Right lobe of liver (tissue), 6 donors: ENCODE measurements at places on chromosomes 1 and 21.

DNA sequence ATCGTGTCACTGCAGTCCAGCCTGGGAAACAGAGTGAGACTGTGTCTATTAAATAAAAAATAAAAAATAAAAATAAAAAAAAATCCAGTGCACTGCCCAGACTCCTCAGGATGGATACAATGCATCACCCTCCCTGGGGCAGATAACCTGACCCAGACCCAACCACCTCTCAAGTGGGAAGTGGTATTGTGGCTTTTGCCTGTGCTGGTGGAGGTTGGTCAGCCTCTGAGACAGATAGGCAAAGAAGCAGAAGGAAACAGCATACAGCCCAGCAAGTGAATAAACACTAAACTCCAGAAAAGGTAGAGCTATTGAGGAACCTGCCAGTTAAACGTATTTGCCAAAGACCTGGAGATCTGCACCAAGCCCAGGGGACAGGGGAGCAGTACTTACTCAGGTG is 22.0 kb downstream of the HHIPL2 start:
- no peak overlapping the region for H3K4me3 ChIP-seq
- DNase-seq: no peak
- H3K4me1 ChIP-seq: peaks cover 5% of the 10 kb centered on the region
- H3K27ac ChIP-seq: no peak overlapping the region

GRCh38 chr1:39919545-39919944 is 17.8 kb upstream of the MYCL start:
- no peaks in the 10 kb centered on the region for H3K36me3 ChIP-seq
- no peak overlapping the region for H3K4me3 ChIP-seq
- no peak for DNase-seq
- H3K27me3 ChIP-seq: no peaks in the 10 kb centered on the region
- no peaks in the 10 kb centered on the region for H3K4me1 ChIP-seq

DNA sequence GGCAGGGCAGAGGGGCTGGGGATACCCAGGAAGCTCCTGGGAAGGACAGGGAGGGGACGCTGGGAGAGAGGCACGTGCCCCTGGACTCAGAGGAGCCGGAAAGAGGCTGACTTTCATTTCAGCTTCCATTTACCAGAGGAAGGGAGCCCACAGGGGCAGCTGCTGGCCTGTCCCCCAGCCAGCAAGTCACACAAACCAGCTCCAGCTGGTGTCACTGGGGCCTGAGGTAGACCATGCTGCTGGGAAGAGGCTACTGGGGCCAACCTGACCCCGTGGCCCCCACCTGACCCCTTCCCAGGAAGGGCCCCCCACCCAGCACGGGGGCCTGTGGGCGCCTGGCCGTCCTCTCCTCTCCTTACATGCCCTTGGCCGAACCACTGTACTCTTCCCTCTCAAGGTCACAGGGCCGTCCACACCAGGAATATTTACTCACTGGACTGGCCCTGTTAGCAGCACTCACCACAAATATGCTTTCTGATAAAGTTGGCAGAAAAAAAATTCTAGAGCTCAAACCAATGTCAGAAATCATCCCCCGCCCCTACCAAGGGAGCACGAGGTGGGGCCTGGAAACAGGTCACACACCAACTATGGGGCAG is 110.5 kb downstream of the CASZ1 start:
- no peaks in the 10 kb centered on the region for H3K36me3 ChIP-seq
- peak overlapping the region; percentile 50 for H3K27ac ChIP-seq
- no peaks in the 10 kb centered on the region for H3K27me3 ChIP-seq
- H3K4me1 ChIP-seq: no peaks in the 10 kb centered on the region
- H3K4me3 ChIP-seq: no peak overlapping the region

DNA sequence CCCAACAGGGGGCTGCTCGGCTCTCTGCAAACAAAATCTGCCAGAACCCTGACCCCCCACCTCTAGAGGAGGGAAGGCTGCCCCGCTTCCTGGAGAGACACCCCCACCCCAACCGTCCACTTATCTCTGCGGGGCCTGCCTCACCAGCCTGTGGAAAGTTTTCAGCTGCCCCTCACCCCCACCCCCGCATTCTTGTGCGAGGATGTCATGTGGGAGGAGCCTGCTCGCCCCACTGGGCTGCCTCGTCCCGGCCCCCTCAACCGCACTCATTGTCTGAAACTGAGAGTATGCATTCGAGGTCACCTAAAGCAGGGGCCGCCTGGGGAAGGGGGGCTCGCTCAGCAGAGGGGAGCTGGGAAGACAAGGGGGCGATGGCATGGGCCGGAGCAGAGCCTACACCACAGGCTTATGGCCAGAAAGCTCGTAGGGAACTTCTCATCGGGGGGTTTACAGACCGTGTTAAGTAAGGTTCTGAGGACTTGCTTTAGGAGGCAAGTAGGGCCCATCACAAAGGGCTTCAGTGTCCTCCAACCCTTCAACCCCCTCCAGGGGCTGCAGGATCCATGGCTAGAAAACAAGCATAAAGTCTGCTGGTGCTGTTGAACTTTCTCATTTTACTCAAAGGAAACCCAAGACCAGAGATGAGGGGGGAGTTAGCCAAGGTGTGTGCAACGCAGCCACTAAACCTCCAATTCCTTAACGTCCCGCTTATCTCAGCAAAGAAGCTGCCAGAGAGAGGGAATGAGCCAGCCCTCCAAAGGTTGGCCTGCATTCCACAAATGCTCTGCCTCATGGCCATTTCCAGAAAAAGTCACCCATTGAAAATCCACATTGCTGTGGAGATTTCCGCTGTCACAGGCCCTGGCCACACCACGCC is 9.4 kb downstream of the EPHA2 start:
- H3K4me1 ChIP-seq: peaks cover 43% of the 10 kb centered on the region
- peak overlapping the region; percentile 46 for H3K4me3 ChIP-seq
- peak overlapping the region; percentile 84 for H3K27ac ChIP-seq
- peak; percentile 72 for DNase-seq
- H3K36me3 ChIP-seq: peaks cover 17% of the 10 kb centered on the region
- no peaks in the 10 kb centered on the region for H3K27me3 ChIP-seq

DNA sequence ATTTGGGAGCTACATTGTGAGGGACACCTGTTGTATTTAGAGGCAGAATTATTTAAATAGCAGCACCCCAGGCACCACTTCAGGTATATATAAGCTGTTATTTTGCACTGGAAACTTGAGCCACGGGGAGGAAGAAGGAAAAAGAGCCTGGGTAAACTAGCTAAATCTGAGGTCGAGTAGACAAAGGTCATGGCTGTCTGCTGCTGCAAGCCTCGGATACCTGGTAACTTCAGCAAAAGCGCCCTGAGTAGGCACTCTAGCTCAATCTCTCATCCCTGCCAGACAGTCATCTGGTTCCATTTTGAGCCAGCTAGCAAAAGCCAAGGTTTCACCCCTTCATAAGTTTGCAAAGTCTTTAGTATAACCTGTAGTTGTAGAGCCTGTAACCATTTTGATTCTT is 101.9 kb upstream of the ZNF644 start:
- no peaks in the 10 kb centered on the region for H3K27me3 ChIP-seq
- peaks cover 44% of the 10 kb centered on the region for H3K4me1 ChIP-seq
- H3K4me3 ChIP-seq: no peak overlapping the region
- H3K27ac ChIP-seq: no peak overlapping the region

GRCh38 chr1:159005161-159005560 is 4.5 kb upstream of the IFI16 start:
- H3K4me1 ChIP-seq: no peaks in the 10 kb centered on the region
- no peak overlapping the region for H3K4me3 ChIP-seq
- no peak for DNase-seq
- H3K27ac ChIP-seq: peak overlapping the region; percentile 33
- no peaks in the 10 kb centered on the region for H3K36me3 ChIP-seq

GRCh38 chr1:179807691-179808485 is 64.8 kb downstream of the FAM163A start:
- no peak overlapping the region for H3K4me3 ChIP-seq
- no peak for DNase-seq
- no peaks in the 10 kb centered on the region for H3K27me3 ChIP-seq
- H3K36me3 ChIP-seq: no peaks in the 10 kb centered on the region
- no peaks in the 10 kb centered on the region for H3K4me1 ChIP-seq

DNA sequence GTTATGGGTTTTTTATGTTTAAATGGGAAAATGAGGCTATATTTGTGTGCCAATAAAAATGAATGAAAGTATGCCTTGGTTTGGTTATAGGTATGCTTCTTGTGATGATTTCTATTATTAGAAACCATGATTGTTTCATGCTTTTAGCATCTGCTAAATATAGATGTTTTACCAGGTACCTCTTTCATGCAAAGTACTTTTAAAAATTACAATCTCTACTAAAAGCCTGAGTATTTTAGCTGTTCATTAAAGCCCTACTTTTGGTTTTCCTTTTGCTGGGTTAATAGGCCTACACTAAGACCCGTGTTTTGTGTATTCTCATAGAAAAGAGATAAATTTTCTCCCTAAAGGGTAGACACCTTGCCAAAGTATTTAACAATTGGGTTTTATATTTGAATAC is 32.0 kb downstream of the MTF2 start:
- H3K27ac ChIP-seq: no peak overlapping the region
- no peak for DNase-seq
- H3K4me1 ChIP-seq: no peaks in the 10 kb centered on the region
- H3K4me3 ChIP-seq: no peak overlapping the region
- peaks cover 3% of the 10 kb centered on the region for H3K36me3 ChIP-seq

DNA sequence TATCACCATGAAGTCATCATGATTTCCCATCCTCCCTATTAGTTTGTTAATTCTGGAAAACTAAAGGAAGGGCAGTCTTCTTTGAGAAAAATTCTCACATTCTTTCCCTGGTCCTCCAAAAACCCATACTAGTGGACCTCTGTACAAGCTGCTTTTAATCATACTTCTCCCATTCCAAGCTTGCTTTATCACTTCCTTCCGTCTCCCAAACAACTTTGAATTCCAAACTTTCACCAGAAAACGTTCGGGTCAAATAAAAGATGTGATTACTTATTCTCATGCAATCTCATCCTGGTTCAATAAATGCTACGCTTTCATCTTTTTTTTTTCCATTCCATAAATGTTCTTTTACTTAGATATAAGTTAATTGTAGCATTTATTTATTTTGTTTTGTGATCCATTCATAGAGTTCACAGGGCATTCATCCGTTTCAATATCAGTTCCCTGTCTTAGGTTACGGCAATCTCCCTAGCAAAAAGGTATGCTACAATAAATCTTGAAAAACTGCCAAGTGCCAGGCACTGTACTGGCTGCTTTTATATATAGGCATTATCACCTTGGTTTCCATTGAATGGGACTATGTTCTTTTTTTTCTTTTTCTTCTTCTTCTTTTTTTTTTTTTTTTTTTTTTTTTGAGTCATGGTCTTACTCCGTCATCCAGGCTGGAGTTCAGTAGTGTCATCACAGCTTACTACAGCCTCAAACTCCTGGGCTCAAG is 100.2 kb upstream of the GREM2 start:
- H3K4me3 ChIP-seq: no peak overlapping the region
- H3K27me3 ChIP-seq: no peaks in the 10 kb centered on the region
- DNase-seq: no peak
- H3K4me1 ChIP-seq: no peaks in the 10 kb centered on the region
- H3K36me3 ChIP-seq: no peaks in the 10 kb centered on the region

- H3K4me1 ChIP-seq: no peaks in the 10 kb centered on the region
- no peaks in the 10 kb centered on the region for H3K36me3 ChIP-seq
- H3K27ac ChIP-seq: no peak overlapping the region
- no peak for DNase-seq
- H3K4me3 ChIP-seq: no peak overlapping the region
- no peaks in the 10 kb centered on the region for H3K27me3 ChIP-seq
Observed at GRCh38 chr21:41712730-41713129, 54.1 kb downstream of the RIPK4 start.

GRCh38 chr21:38875694-38876492 is 70.2 kb downstream of the ETS2 start:
- peaks cover 5% of the 10 kb centered on the region for H3K4me1 ChIP-seq
- no peaks in the 10 kb centered on the region for H3K36me3 ChIP-seq
- no peaks in the 10 kb centered on the region for H3K27me3 ChIP-seq
- no peak for DNase-seq
- H3K27ac ChIP-seq: no peak overlapping the region

- H3K4me3 ChIP-seq: no peak overlapping the region
- no peaks in the 10 kb centered on the region for H3K27me3 ChIP-seq
- DNase-seq: no peak
- no peaks in the 10 kb centered on the region for H3K36me3 ChIP-seq
- no peaks in the 10 kb centered on the region for H3K4me1 ChIP-seq
- H3K27ac ChIP-seq: no peak overlapping the region
Observed at GRCh38 chr1:167627865-167628641, 2.0 kb upstream of the RCSD1 start.

DNA sequence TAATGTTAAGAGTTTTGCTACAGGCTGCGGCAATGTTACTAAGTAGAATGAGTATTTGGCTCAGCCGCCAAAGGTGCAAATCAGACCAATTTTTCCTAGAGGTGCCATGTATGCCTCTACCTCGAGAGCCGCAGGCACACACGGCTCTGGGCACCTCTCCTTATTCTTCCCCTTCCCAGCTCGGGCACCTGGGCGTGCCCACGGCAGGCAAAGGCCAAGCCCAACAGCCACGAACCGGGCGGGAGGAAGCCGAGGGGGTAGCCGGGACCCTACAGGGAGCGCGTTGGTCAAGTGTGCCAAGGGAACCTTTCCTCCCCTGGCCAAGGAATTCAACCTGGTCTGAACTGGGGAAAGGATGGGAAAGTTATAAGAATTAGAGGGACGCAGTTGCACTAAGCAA is 31.0 kb downstream of the LRRC3 start:
- no peaks in the 10 kb centered on the region for H3K36me3 ChIP-seq
- H3K27ac ChIP-seq: no peak overlapping the region
- no peaks in the 10 kb centered on the region for H3K27me3 ChIP-seq
- peak overlapping the region; percentile 48 for H3K4me3 ChIP-seq
- no peak for DNase-seq

- no peak overlapping the region for H3K4me3 ChIP-seq
- DNase-seq: no peak
- H3K4me1 ChIP-seq: no peaks in the 10 kb centered on the region
- H3K27ac ChIP-seq: no peak overlapping the region
Observed at GRCh38 chr1:234148350-234148749, 224.9 kb upstream of the COA6 start.

GRCh38 chr1:21674957-21675356 is 5.8 kb upstream of the RAP1GAP start:
- no peaks in the 10 kb centered on the region for H3K4me1 ChIP-seq
- H3K36me3 ChIP-seq: no peaks in the 10 kb centered on the region
- no peak for DNase-seq
- H3K27ac ChIP-seq: no peak overlapping the region

DNA sequence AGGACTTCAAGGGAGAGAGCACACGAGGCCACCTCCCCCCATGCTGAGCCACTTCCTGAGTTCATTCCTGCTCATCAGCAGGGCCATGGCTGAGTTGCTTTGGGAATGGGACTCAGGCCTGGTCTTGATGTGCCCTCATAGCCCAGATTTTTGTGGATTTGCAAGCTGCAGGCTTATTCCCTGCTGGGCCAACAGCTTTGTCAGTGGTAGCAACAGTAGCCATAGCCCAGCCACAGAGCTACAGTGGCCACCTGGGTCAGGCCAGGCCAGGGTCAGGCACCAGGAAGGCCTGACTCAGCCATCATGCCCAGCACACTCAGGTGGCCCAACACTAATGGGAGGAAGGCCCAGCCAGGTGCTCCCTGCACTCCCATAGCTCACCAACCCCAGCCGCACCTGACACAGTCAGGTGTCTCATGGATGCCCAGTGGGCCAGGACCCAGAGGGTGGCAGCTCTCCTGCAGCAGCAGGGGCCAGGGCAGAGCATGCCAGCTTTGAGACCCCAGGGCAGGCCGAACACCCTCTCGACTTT is 33.5 kb downstream of the EPHA2 start:
- no peaks in the 10 kb centered on the region for H3K36me3 ChIP-seq
- peaks cover 22% of the 10 kb centered on the region for H3K4me1 ChIP-seq
- H3K27ac ChIP-seq: no peak overlapping the region
- H3K4me3 ChIP-seq: no peak overlapping the region

GRCh38 chr1:157831968-157832626 is 9.5 kb downstream of the CD5L start:
- no peak overlapping the region for H3K4me3 ChIP-seq
- no peak overlapping the region for H3K27ac ChIP-seq
- H3K27me3 ChIP-seq: no peaks in the 10 kb centered on the region
- no peaks in the 10 kb centered on the region for H3K4me1 ChIP-seq
- no peak for DNase-seq
- no peaks in the 10 kb centered on the region for H3K36me3 ChIP-seq
